Thoracic aorta (tissue), 2 donors: ENCODE measurements at places on chromosomes 2 and 18.

GRCh38 chr2:2405780-2406179, 74.7 kb upstream of the MYT1L start:
- DNase-seq: no peak

DNA sequence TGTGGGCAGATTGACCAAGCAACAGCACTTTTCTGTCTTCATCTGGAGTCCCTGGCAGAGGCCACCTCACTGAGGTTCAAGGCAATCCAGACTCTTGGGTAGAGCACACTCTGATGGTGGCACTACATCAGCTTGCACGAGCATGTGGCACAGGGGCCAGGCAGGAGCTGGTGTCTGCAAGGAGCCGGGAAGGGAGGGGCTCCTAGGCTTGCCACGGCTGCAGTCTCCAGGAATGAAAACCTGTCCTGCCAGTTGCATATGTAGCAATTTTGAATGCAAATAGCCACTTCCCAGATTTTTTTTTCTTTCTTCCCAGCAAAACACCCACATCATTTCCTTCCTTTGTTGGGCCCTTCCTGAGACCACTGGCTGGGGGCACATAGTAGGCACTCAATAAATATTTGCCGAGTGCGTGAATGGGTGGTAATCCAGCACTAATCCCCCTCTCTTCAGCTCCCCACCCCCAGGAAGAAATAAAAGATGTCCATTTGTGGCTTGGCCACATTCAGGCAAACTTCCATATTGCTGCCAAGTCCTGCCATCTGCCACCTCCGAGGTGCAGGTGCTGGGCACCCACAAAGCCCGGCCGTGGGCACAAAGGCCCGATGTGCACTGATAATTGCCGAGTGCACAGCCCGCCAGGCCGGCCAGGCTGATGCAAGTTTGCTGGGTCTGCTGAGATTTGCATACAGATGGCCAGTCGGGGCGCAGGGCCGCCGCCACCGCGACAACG, 72.4 kb downstream of the MYCN start:
- no peak for DNase-seq

- no peak for DNase-seq
These were observed 190.1 kb downstream of the CDCA7 start for GRCh38 chr2:173544641-173545363.

- no peak for DNase-seq
These were observed 227.4 kb upstream of the ZNF804A start for GRCh38 chr2:184370954-184371353.

DNA sequence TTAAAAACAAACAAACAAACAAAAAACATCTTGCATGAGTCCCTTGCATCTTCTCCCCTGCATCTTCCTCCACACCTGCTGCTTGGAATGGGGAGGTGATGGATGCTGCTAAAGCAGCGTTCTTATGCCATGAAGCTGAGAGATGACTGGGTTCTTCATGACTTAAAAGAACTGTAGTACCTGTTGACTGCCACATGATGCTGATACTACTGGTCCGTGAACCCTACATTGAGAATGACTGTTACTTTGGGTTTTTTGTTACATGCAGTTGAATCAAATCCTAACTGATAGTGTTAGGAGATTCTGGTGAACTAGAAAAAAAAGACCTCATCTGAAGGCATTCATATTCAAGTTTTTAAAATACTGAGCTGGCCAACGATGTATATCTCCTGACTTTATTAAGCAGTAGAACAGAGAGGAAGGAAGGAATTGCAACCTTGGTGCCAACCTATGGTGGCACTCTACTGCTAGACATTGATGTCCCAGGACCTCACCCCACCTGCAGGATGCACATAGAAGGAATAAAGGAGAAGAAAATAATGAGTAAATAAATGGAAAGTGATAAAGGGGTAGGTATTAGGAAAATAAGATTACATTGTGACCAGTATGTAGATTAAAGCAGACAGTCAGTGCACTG, 63.2 kb upstream of the SPAG16 start:
- DNase-seq: no peak

DNA sequence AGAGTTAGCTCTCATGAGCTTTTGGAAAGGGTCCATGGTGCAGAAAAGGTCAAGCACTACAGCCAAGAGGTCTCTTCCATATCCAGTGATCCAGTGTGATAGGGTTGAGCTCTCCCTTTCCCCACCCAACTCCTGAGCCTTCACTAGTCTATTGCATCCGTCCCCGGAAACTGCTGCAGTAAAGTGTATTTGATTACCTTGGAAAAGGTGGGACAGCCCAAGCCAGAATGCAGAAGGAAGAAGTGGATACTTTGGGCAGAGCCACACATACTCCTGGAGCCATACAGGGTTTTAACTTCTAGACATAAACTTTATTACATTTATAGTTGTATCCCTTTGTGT, 3.6 kb downstream of the PNKD start:
- no peak for DNase-seq

- no peak for DNase-seq
These were observed 120.2 kb upstream of the CREB1 start for GRCh38 chr2:207409517-207409916.

GRCh38 chr2:75476761-75477160, 84.0 kb downstream of the EVA1A start:
- no peak for DNase-seq

- no peak for DNase-seq
These were observed 19.9 kb upstream of the NEDD4L start for GRCh38 chr18:58024139-58024538.

DNA sequence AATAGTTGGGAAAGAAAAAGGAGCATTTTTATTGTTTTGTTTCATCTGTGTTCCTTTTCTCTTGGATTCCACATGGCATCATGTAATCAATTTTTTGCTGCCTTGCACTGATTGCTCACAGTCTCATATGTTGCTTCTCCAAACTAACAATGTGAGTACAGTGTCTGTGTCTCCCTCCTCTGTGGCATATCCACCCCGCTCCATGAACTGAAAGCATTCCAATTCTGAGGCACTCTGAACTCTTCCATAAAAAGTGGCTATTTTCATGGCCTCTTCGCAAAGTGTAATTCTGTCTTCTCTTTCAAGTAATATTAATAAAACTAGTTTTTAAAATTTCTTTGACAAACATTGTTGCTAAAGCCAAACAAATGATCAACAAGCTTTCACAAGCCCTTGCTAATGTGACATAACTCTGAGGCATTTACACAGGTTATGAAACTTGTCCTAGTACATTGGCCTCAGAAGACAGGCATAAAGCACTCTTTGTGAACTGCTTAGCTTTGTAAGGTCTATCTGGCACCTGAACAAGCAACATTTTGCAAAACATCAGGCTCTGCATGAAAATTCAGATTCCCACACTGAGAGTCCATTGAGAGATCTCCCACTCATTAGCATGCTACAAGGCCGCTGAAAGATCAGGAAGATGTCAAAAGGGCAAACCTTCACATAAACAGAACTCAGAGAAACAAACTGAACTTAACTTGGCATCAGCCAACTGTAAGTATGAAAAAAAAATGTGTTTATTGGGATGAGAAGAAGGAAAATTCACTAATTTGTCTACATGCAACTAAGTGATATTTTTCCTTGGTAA, 33.0 kb downstream of the GPR75 start:
- DNase-seq: no peak
